ENCODE measurements at places on chromosomes 7 and 10. TPM values are rescaled to one million over a fixed set of nuclear protein-coding genes. Genes with fewer than 3 reads are reported as not detected.
A peak's percentile ranks its signal among the peaks of the same experiment; 100 is the strongest.

The PTPRZ1 gene
- total RNA-seq, result not detected

The TMEM229A gene
- not detected for total RNA-seq

- no peak for DNase-seq
Observed at GRCh38 chr10:125692601-125693523, 9.9 kb upstream of the TEX36 start.

The MSS51 gene
- total RNA-seq, result 8.1 TPM

- peak; percentile 10 for DNase-seq
Observed at GRCh38 chr10:99234791-99235657, 628 bp downstream of the HPSE2 start.

DNA sequence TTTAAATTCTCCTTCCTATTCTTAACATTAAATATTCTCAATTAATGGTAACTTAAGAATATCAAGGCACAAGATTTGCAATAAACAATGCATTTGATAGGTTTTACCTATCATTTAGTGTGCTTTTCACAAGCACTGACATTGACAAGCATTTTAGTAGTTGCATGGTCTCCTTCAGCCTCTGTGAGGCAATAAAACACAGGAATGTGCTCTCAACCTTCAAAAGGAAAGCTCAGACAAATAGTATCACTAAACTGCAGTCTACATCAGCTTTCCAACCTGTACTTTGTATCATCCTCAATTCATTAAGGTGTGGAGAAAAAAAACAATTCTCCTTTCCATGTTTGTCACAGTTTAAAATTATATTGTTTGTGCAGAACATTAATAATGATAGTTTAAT lies 51.1 kb upstream of the TSPAN13 start:
- DNase-seq, result no peak

The PLXNA4 gene
- total RNA-seq, result 0.05 TPM

DNA sequence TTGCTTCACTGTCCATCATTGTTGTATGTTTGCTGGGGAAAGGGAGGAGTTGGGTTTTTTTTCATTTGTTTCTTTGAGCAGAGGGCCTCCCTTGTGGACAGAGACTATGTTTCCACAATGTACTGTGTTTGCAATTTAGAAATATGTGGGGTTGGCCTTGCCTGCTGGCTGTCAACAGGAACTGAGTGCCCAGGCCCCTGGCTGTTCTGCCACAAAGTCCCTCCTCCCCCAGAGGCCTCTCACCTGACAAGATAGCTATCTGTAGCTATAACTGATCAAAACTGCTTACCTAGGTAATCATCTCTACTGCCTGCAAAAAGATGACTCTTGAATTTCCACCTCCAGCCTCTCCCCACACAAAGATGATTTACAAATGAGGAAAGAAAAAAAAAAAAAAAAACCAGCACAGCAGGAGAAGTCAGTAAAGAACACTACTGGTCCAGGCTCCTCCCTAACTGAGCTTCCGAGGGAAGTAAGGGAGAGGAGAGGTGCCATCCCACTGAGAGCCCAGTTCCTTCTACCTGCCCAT lies 121.8 kb downstream of the SGMS1 start:
- DNase-seq, result no peak

GRCh38 chr7:35359423-35359822 lies 105.5 kb upstream of the TBX20 start:
- no peak for DNase-seq

DNA sequence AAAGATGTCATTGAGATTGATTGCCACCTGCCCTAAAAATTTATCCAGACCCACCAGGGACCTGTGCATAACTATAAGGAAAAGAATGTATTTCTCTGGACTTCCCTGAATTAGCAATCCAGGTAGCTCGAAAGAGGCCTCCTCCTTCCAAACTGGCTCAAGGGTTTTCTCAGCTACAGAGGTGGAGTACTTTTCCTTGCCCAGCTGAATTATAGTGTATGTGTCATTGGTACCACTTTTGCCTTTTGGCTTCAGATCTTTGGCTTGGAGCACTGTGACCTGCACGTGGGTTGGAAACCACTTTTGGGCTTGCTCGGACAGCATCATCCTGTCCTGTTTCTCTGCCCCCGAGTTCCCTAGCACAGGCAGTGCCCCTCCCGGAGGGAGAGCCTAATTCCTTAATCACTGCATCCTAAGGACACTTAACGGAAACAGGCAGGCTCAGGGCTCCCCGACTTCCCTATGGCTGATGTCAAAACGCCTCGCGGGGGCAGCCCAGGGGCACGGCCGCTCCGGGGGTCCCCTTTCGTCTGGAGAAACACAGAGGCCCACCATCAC lies 825 bp downstream of the RAB11FIP2 start:
- DNase-seq, result peak; percentile 60

GRCh38 chr7:89232-90019 lies 102.9 kb upstream of the FAM20C start:
- DNase-seq, result peak; percentile 99

- DNase-seq, result no peak
Observed at GRCh38 chr10:109895848-109896247, 27.5 kb downstream of the XPNPEP1 start.

DNA sequence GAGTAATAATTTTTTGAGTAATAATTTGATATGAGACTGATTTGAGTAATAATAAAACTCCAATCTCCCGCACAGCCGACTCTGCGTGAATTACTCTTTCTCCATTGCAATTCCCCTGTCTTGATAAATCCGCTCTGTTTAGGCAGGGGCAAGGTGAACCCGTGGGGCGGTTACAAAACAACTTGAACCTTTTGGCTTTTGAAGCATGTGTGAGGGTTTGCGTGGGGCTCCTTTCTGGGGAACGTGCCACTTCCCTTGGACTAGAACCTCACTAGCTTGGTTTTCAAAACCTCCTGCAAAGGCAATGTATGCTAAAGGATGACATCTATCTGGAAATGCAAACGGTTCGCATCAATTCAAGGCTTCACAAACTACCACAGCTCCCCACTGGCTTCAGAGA lies 1.5 kb downstream of the CRPPA start:
- DNase-seq, result no peak

The IFIT3 gene
- total RNA-seq, result 12.3 TPM

The MUC3A gene
- not detected for total RNA-seq

GRCh38 chr7:22663721-22664120 lies 63.3 kb upstream of the IL6 start:
- no peak for DNase-seq

The SPDYE5 gene
- total RNA-seq, result not detected

The TET1 gene
- 5.2 TPM for total RNA-seq
